ENCODE measurements at places on chromosomes 12 and 14. TPM values are rescaled to one million over a fixed set of nuclear protein-coding genes. Genes with fewer than 3 reads are reported as not detected.
A peak's percentile ranks its signal among the peaks of the same experiment; 100 is the strongest.

Gene RNU7-1
- not detected for total RNA-seq

Gene MSRB3
- total RNA-seq: 30.0 TPM

Gene CAPZA3
- not detected for total RNA-seq

Gene GEMIN2
- 16.0 TPM for total RNA-seq

Gene RAD9B
- total RNA-seq: 0.49 TPM

Gene KLRC2
- 9.7 TPM for total RNA-seq

Gene OLR1
- total RNA-seq: 86.5 TPM

Gene SCYL2
- 41.6 TPM for total RNA-seq

Gene SYT10
- not detected for total RNA-seq

DNA sequence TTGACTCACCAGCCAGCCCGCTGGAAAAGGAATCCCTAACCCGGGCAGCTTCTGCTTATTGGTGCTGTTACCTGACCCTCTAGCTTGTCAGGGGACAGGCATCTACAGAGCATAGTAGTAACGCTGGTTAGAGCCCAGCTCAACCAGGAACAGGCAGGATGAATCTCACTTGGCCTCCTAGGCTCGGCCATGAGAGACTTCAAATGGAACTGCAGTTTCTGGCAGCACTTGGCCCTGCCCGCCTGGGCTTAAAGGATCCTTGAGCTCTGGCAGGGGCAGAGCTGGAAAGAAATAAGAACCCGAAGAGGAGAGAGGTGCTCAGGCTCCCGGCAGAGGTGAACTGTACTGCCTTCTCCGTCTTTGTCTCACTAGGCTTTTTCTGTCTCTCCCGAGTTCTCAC, 2.3 kb upstream of the LHX5 start:
- no peak overlapping the region for H3K27ac ChIP-seq
- peaks cover 19% of the 10 kb centered on the region for H3K27me3 ChIP-seq
- DNase-seq: no peak

GRCh38 chr14:21852061-21852664, 178.5 kb upstream of the OR4E1 start:
- no peaks in the 10 kb centered on the region for H3K4me1 ChIP-seq
- no peak for DNase-seq
- no peaks in the 10 kb centered on the region for H3K36me3 ChIP-seq
- H3K27me3 ChIP-seq: no peaks in the 10 kb centered on the region
- H3K4me3 ChIP-seq: no peak overlapping the region

- H3K4me1 ChIP-seq: peaks cover 3% of the 10 kb centered on the region
- no peaks in the 10 kb centered on the region for H3K27me3 ChIP-seq
- no peak overlapping the region for H3K27ac ChIP-seq
- no peak overlapping the region for H3K4me3 ChIP-seq
- no peaks in the 10 kb centered on the region for H3K36me3 ChIP-seq
Observed at GRCh38 chr14:96066976-96067375, 27.8 kb downstream of the C14orf132 start.

- no peak overlapping the region for H3K4me3 ChIP-seq
- no peaks in the 10 kb centered on the region for H3K27me3 ChIP-seq
- peaks cover 18% of the 10 kb centered on the region for H3K4me1 ChIP-seq
Observed at GRCh38 chr12:6754411-6754810, 1.5 kb upstream of the MLF2 start.

DNA sequence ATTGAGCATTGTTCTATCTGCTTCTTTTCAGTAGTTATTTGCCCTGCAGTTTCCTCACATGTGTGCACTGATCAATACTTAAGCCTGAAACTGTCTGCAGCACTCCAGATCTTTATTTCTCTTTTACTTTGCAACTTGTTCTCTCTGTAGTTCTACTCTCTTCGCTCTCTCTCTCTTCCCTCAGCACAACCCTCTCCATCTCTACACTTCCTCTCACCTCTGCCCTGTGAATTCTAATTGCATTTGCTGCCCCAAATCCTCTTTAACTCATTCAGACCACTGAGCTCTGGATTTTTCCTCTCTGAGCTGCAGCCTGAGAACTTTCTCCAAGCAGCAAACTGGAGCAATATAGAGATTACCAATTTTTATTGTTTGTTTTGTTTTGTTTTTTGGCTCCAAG, 1035.5 kb downstream of the FSCB start:
- no peaks in the 10 kb centered on the region for H3K27me3 ChIP-seq
- no peaks in the 10 kb centered on the region for H3K36me3 ChIP-seq
- no peak overlapping the region for H3K27ac ChIP-seq
- DNase-seq: no peak

DNA sequence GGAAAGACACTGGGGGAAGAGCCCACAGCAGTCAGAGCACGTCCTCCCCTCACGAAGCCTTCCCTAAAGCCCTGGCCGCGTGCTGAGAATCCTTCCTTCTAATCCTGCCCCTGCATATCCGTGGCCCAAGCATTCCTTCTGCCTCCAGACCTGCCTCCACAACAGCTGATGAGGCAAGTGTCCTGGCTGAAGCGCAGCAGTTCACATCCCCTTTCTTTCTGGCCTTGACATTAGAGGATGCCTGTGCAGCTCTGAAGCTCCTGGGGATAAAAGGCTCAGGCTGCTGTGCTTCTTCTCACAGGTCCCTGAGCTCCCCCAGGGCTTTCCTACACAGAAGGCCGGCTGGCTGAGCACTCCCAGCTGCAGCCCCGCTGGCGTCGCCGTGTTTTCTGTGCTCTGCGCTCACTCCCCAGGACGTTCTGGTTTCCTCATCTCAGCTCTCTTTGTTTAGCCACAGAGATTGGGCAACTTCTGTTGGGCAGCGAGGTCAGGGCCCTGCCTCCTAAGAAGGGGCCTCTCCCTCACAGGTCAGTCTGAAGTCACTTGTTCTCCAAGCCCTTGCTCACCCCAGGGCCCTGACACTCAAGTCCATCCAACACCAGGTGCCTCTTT, 45.8 kb downstream of the NINJ2 start:
- H3K27ac ChIP-seq: peak overlapping the region; percentile 86
- H3K4me3 ChIP-seq: peak overlapping the region; percentile 19
- DNase-seq: peak; percentile 84
- peaks cover 69% of the 10 kb centered on the region for H3K4me1 ChIP-seq
- H3K36me3 ChIP-seq: no peaks in the 10 kb centered on the region
- no peaks in the 10 kb centered on the region for H3K27me3 ChIP-seq

DNA sequence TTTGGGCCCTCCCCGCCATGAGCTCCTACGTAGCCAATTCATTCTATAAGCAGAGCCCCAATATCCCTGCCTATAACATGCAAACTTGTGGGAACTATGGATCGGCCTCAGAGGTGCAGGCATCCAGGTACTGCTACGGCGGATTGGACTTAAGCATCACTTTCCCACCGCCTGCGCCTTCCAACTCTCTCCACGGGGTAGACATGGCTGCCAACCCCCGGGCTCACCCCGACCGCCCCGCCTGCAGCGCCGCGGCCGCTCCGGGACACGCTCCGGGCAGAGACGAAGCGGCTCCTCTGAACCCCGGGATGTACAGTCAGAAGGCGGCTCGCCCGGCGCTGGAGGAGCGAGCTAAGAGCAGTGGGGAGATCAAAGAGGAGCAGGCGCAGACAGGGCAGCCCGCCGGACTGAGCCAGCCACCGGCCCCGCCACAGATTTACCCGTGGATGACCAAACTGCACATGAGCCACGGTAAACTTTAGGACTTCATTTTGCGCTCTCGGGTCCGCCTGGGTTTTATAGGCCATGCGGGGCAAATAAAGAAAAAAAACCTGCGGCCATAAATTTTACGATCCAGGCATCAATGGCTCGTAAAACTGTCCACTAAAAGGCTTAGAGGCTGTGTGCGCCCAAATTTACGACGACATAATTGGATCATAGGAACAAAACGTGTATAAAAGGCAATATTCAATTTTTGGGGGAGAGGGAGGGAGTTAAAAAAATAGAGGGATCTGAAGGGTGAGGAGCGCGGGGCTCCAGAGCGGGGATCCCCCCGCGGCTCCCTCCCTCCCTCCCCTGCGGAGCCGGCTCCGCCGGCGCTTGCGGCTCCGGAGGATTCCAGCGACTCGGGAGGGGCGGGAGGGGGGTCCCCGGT, 493 bp downstream of the HOXC5 start:
- H3K27ac ChIP-seq: no peak overlapping the region
- H3K4me3 ChIP-seq: peak overlapping the region; percentile 28
- no peaks in the 10 kb centered on the region for H3K36me3 ChIP-seq
- DNase-seq: no peak
- no peaks in the 10 kb centered on the region for H3K27me3 ChIP-seq
- peaks cover 12% of the 10 kb centered on the region for H3K4me1 ChIP-seq

DNA sequence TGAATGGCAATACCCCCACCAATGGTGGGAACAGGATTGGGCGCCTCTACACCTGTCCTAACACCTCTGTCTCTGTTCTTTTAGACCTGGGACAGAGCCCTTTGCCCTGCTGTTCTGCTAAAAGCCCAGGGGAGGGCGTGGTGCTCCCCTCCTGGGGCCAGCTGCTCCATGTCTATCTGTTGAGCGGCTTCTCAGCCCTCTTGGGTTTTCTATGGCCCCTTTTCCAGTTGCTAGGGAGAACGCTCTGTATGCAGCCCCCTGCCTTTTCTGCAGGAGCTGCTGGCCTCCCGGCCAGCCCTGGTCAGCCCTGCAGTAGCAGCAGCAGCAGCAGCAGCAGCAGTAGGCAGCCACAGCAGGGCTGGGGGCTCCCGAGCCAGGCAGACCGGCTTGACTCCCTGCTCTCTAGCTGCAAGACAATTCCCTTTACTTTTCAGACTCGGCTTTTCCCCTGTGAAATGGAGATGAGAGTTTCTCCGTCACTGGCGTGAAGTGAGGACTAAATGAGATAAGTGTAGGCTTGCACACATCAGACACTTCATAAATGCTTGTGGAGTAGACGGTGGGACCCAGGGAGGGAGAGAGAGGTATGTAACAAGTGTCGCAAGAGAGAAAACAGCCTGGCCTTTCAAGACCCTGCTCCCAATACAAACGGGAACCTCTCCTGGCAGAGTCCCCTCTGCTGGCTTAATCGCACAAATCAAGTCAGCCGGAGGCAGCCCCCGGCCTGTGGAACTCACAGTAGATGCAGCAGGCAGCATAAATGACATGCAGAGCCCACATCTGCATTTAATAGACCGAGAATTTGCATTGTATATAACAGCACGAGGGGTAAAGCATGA, 1.0 kb downstream of the RTL1 start:
- H3K4me3 ChIP-seq: no peak overlapping the region
- H3K4me1 ChIP-seq: peaks cover 10% of the 10 kb centered on the region
- DNase-seq: no peak
- H3K27ac ChIP-seq: no peak overlapping the region
- no peaks in the 10 kb centered on the region for H3K36me3 ChIP-seq

- no peak overlapping the region for H3K27ac ChIP-seq
- no peaks in the 10 kb centered on the region for H3K27me3 ChIP-seq
- no peaks in the 10 kb centered on the region for H3K36me3 ChIP-seq
- no peak overlapping the region for H3K4me3 ChIP-seq
- no peak for DNase-seq
Observed at GRCh38 chr12:111246477-111247011, 122.4 kb downstream of the PHETA1 start.

- H3K4me1 ChIP-seq: no peaks in the 10 kb centered on the region
- H3K27ac ChIP-seq: no peak overlapping the region
- H3K4me3 ChIP-seq: no peak overlapping the region
- DNase-seq: no peak
- H3K36me3 ChIP-seq: no peaks in the 10 kb centered on the region
Observed at GRCh38 chr12:89874146-89874545, 165.5 kb upstream of the ATP2B1 start.

DNA sequence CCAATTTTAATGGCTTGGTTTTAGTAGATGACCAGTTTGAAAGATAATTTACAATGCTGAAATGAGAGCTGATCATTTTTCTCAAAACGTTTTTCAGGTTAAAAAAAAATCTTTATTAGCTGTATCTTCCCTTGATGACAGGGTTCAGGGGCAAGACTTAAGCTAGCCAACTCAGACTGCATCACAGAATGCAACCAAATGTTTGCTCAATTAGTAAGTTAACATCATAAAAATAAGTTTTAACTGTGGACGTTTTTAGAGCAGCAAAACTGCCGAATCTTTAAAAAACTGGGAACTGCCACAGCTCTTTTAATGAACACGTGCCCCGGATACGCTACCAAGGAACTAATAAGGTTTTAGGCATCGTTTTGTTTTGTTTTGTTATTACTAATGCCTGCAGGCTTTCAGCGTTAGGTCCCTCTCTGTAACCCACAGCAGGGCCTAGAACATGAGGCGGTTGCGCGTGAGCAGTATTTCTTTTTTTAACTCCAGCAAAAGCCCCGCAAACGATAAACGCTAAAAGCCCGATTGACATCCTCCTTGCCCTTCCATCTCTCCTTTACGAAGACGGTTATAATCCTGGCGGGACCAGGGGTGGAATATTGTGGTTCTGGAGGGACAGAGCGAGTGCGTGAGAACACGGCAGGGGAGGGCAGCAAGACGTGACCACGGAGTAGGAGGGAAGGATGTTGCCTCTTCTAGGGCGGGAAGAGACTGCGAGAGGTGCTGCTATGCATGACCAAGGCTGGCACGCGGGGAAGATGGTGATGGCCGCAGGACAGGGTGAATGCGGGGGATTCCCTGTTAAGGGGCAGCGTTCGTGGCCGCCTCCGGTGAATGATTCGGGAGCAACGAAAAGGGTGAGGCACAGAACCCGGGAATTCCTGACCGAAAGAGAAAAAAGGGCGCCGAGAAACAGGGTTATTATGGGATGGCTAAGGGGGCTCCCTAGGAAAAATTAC, 652 bp downstream of the SUPT16H start:
- H3K27me3 ChIP-seq: no peaks in the 10 kb centered on the region
- DNase-seq: peak; percentile 45
- H3K4me3 ChIP-seq: peak overlapping the region; percentile 60
- peaks cover 28% of the 10 kb centered on the region for H3K4me1 ChIP-seq

- no peak overlapping the region for H3K4me3 ChIP-seq
- no peak for DNase-seq
- no peaks in the 10 kb centered on the region for H3K4me1 ChIP-seq
- no peaks in the 10 kb centered on the region for H3K36me3 ChIP-seq
Observed at GRCh38 chr12:107461222-107461975, 224.2 kb upstream of the PWP1 start.

DNA sequence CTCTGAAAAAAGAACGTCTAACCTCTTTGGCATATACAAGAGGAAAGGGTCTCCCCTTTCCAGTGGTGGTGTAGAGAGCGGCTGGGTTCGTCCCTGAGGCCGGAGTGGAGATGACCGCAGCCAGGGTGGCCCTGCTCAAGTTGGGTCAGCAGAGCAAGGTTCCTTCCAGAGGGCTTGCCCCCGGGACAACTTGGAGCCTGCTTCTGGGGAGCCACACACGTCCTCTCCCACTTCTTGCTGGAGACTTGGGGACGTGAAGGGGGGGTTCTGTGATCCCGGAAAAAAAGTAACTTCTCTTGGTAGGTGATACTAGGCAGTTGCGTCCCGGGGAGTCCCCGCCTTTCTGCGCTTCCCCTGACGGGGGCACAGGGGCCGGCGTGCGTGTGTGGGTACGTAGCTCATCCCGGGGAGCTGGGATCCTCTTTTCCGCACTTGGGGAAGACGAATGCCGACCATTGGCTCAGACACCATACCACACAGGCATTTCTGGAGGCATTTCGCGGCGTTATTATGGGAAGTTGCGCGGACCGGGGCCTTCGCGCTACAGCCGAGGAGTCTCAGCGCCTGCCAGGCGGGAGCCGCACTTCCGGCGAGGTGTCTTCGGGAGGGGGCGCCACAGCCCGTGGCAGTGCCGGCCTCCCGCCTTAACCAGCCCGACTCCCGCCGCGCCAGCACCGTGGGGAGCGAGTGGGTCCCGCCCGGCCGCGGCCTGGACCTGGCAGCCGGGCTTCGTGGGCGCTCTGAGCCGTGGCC, 14.8 kb upstream of the PAX9 start:
- DNase-seq: no peak
- H3K36me3 ChIP-seq: no peaks in the 10 kb centered on the region
- H3K4me3 ChIP-seq: peak overlapping the region; percentile 28
- peaks cover 19% of the 10 kb centered on the region for H3K4me1 ChIP-seq
- H3K27ac ChIP-seq: no peak overlapping the region
- H3K27me3 ChIP-seq: peaks cover 38% of the 10 kb centered on the region

- H3K4me3 ChIP-seq: no peak overlapping the region
- DNase-seq: no peak
- H3K27me3 ChIP-seq: no peaks in the 10 kb centered on the region
- no peak overlapping the region for H3K27ac ChIP-seq
- H3K36me3 ChIP-seq: no peaks in the 10 kb centered on the region
- no peaks in the 10 kb centered on the region for H3K4me1 ChIP-seq
Observed at GRCh38 chr12:88399811-88400210, 180.5 kb downstream of the KITLG start.
